ENCODE measurements at places on chromosomes 1 and 21.

DNA sequence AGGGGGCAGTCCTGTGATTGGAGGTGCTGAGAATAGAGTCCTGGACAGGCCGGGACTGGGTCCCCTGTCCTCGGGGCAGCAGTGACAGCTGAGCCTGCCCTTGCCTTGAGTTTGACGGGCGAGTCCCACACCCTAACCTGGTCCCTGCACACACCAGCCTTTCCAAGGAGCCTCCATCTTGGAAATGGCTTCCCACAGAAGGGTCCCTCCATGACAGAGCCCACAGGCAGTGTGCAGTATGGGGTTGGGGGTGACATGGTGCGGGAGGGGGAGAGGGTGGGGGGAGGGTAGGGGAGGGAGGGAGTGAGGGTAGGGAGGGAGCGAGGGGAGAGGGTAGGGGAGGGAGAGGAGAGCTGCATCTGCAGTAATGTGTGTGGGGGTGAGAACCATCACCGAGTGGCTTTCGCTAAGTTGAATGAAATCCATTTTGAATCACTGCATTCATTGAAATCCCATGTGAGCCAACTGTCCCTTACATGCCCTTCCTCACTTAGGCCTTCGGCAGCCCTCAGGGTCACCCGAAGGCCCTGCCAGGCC lies 10.1 kb upstream of the TMEM52 start:
- no peak for DNase-seq

GRCh38 chr1:192609110-192610079 lies 26.6 kb upstream of the RGS13 start:
- DNase-seq, result no peak

GRCh38 chr21:38297871-38298270 lies 41.1 kb downstream of the KCNJ15 start:
- no peak for DNase-seq

DNA sequence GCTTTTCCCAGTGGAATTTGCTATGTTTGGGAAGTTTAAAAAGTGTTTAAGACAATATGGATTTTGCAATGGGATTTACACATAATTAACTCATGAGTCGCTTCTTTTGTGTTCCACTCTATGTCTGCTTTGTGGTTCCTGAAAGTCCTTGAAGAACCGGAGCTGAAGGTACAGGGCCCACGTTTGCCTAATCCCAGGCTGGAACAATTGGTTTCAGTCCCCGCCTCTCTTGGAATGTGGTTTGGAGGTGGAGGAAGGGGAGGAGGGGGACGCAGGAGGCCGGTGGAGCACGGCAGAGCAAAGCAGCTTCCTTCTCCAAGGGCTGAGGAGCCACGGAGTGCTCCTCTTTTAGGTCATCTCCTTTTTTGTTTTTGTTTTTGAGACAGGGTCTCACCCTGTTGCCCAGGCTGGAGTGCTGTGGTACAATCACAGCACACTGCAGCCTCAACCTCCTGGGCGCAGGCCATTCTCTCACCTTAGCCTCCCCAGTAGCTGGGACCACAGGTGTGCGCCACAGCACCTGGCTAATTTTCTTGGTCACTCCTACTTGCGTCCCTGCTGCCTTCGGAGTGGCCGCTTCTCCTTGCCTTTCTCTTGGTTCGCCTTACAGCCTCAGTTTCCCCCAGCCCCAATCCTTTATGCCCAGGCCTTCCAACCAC lies 129.5 kb upstream of the ERRFI1 start:
- no peak for DNase-seq

GRCh38 chr1:201568265-201568664 lies 29.3 kb downstream of the NAV1 start:
- no peak for DNase-seq

DNA sequence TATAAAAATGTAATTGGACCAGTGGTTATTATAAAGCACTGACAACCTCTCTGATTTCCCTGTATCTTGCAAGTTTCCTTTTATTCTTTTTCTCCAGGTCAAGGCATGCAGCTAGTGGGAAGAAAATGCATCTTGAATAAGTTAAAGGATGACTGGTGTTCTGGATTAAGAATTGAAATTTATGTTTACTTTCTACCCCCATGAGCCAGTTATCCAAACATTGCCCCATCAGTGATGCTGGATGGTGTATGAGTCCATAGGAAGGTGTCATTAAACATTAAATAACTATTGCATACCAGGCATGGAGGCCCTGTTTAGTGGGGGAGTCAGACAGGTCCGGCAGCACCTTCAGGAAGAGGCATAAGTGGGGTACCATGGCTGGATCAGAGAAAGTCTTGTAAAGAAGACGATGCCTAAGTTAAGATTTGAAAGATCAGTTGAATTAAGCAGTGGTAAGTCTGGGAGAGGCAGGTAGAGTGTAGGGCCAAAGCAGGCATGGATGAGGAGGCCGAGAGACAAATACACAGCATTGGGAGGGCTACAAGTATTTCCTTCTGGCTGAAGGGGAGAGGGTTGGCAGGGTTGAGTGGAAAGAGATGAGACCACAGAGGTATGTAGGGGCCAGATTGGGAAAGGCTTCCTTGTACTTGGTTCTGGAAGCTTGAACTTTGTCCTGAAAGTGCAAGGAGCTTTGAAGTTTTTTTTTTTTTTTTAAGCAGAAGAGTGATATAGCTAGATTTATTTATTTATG lies 5.7 kb downstream of the SZRD1 start:
- no peak for DNase-seq

DNA sequence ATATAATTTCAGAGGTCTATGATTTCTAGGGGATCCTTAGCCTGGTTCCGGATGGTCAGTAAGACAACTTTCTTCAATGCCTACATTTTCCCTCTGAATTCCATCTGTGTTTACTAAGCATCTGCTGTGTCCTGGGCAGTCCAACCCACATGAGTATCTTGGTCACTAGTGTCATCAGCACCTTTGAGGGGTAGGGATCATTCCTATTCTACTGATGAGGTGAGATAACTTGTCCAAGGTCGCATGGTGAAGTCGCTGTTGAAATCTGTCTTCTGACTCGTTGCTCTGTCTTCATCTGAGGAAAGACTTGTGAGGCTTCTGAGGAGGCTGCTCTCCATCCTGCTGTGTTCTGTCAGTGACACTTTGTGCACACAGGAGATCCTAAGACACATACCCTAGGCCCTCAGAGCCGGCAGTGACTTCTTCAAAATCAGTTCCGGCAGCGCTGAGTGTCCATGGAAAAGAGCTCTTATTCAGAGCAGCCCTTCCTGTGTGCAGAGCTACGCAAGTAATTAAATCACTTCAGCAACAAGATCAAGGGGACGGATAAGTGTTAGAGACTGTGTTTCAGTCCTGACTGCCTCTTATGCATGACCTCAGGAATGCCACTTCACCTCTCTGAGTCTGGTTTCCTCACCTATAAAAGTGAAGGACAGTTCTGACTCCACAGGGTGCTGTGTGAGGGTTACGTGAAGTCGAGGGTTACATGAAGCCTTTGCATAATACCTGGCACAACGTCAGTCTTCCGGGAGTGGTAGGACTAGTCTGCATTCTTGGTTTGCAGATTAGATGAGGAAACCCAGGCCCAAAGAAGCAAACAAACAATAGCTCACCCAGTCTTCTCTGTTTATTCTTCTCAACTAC lies 28.4 kb downstream of the AK2 start:
- DNase-seq, result no peak

DNA sequence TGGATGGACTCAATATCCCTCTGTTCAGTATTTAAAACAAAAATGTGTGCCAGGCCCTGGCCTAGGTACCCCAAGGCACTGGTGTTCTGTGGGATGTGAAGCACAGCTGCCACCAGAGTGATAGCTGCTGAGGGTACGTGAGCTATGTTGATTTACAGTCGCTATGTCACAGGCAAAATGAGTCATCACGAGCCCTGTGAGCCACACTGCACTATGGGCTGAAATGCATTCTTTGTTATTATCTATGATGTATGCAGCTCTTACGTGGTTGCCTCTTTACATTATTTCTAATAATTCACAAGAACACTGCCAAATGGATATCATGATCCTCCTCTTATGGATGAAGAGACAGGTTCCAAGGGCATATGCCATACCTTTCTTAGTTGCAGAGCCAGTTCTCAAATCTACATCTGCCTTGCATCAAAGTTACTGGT lies 2.1 kb downstream of the TEX38 start:
- DNase-seq, result no peak

- no peak for DNase-seq
Observed at GRCh38 chr1:222644636-222644980, 26.7 kb downstream of the MIA3 start.

DNA sequence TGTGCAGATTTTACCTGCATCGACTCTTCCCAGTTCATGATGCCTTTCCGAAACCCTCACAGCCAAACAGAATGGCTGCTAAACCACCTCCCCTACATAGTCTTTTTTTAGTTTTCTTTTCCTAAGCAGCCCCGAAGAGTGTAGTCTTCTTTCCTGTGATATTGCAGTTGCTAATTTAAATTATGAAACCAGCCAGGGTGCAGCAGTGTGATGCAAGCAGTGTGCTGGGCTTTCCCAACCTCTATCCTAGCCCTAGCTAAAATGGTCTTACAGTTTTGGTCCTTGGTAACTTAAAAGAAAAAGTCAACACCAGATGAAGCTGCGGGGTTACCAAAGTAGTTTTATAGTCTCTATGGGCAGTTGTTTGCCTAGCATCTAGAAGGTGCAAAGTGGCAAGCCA lies 82.0 kb upstream of the GCLM start:
- no peak for DNase-seq

GRCh38 chr1:98019747-98020146 lies 98.9 kb upstream of the DPYD start:
- no peak for DNase-seq

DNA sequence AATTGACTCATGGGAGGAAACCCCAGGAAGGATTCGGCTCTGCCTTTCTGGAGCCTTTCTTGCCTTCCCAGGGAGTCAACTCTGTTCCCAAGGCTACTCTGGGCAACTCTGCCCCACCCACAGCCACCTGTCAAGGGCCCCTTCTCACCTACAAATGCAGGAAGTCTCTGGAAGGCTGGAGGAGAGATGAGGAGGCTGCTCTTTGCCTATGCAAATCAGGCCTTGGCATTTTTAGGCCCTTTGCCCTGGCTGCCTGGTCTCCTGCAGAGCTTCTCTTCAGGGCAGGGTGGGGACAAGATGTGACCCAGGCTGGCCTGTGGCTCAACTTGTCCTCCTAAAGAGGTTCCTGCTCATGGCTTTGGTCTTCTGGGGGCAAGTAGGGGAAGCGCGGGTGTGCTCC lies 5.4 kb downstream of the SLC6A9 start:
- DNase-seq, result no peak

GRCh38 chr1:22889213-22889827 lies 83.3 kb downstream of the LACTBL1 start:
- DNase-seq, result no peak

- DNase-seq, result peak; percentile 42
Observed at GRCh38 chr1:151934048-151934493, 24.8 kb upstream of the THEM4 start.

- peak; percentile 76 for DNase-seq
Observed at GRCh38 chr1:200738949-200739651, 407 bp downstream of the CAMSAP2 start.

DNA sequence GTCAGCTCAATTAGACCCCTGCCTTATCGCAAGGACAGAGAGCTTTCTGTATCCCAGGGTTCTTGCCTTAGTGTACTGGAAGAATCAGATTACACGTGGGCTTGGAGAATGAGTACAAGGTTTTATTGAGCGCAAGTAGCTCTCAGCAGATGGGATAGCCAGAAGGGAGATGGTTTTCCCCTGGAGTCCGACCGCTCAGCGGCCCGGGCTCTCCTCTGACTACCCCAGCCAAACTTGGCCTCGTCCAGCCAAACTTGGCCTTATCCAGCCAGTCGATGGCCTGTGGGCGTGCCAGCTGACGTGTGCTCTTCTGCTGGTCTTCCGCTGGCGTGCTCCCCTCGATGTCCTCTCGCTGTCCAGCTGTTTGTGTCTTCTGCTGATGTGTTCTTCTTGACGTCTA lies 136.9 kb downstream of the SYT14 start:
- DNase-seq, result no peak

DNA sequence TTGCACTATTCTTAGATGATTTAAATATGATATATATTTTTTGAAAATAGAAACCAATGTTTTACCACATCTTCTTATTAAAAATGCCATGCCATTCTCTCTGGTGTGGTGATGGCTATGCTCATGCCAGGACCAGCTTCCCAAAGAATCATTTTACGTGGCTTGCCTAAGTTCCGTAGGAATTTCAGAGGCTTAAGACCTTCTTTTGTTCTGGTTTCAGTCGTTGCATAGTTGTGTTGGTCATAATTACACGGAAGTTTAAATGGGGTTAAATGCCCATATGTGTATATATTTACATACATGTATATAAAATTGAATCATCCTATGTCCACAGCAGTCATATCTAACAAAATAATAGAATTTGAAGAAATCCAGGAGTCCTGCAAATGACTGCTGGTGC lies 78.7 kb upstream of the PLPPR5 start:
- DNase-seq, result no peak

- peak; percentile 78 for DNase-seq
Observed at GRCh38 chr1:10530281-10530740, 55.6 kb downstream of the PEX14 start.

- no peak for DNase-seq
Observed at GRCh38 chr1:200866116-200866515, 6.7 kb upstream of the GPR25 start.

DNA sequence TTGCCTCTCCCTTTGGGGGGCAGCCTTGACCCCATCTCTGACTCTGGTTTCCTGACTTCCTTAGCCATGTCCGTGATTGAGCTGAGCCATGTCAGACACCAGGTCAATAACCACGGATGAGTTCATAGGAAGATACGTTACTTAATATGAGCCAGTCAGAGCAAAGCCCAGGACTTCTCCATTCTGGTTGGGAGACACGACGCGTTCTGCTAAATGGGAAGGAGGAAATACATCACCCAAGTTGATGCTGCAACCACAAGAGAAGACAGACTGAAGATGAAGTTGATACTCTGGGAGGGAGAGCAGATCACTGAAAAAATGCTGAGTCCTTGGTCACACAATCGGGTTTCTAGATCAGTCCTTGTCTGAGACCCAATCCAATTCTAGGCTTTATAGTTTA lies 90.9 kb downstream of the MATN1 start:
- DNase-seq, result no peak

GRCh38 chr1:168096296-168097165 lies 40.2 kb downstream of the GPR161 start:
- DNase-seq, result no peak

GRCh38 chr21:17469727-17470126 lies 43.1 kb upstream of the CXADR start:
- DNase-seq, result no peak

DNA sequence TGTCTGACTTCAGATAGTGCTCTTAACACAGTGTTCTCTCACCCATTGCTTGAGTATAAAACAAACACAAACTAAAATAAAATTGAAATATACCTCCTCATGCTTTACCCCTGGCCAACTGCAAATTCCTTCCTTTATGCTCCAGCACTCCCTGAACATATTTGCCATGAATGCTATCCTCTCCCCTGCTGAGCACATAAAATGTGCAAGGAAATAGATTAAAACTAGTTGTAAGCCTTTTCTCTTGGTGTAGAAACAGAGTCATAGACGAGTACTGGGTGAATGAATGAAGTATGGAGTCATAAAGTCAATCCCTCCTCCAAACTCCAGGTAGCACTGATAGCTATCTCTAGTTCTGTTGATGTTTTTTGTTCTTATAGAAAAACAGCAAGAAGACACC lies 2.6 kb downstream of the GPR161 start:
- DNase-seq, result no peak
